Forelimb muscle (tissue), 1 donor: ENCODE measurements at places on chromosomes 16 and 17. TPM values are rescaled to one million over a fixed set of nuclear protein-coding genes. Genes with fewer than 3 reads are reported as not detected.

DNA sequence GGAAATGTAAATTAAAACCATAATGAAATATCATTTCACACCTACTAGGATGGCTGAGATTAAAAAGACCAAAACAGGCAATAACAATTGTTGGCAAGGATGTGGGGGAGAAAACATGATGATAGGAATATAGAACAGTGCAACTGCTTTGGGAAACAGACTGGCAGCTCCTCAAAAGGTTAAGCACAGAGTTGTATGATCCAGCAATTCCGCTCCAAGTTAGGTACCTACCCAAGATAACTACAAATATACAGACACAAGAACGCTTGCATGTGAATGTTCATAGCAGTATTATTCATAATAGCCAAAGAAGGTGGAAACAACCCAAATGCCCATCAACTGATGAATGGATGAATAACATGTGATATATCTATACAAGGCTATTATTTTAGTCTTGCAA is 35.0 kb upstream of the MAP3K14 start:
- no peak for DNase-seq

DNA sequence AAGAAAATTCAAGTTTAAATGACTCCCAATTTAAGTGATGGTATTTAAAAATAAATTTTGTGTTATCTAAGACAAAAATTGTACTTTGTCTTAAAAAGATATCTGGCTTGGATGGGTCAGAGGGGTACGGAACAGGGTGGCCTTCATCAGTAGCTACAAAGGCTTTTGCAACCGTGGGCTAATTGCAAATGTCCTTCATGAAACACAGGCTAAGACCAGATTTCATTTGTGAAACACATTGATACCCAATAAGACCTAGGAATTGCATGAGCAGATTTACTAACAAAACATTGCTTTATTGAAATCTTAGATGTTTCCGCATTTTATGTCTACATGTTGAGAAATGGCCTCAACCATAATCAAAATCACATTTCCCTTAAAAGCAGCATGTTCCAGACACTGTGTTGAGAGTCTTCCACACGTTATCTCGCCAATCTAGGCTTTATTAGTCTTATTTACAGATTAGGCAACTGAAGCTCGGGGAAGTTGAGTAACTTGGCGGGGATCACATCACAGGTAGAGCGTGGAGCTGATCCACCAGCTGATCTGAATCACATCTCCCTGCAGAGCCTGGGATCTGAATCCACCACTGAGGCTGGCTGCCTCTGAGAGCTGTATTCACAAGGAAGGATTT is 21.8 kb downstream of the FBXO39 start:
- DNase-seq, result no peak

GRCh38 chr16:85372627-85373372 is 240.3 kb upstream of the GSE1 start:
- no peak for DNase-seq

GRCh38 chr16:81646561-81646960 is 132.5 kb upstream of the PLCG2 start:
- no peak for DNase-seq

- no peak for DNase-seq
These were observed 928.7 kb upstream of the SOX9 start for GRCh38 chr17:71192039-71192555.

- DNase-seq, result no peak
These were observed 1.0 kb upstream of the SDK2 start for GRCh38 chr17:73645050-73645871.

DNA sequence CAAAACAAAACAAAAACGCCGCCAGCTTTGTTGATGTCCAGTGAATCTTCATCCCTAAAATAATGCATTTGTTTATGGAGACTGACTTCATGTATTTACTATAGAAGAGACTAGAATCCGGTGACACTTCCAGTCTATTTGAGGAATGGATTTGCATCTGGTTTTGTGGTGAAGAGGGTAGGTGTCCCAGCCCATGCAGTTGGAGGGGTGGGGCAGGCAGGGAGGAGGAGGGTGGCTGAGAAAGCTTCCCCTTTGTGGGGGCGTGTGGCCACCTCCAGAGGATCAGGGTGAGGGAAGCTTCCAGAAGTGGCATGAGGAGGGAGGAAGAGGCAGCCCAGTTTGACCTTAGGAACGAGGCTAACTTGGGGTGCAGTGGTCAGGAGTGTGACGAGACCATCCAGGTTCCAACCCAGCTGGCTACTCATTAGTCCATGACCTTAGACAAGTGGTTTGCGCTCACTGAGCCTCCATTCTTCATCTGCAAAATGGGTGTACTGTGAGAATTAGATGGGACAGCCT is 69.5 kb downstream of the CMIP start:
- no peak for DNase-seq

DNA sequence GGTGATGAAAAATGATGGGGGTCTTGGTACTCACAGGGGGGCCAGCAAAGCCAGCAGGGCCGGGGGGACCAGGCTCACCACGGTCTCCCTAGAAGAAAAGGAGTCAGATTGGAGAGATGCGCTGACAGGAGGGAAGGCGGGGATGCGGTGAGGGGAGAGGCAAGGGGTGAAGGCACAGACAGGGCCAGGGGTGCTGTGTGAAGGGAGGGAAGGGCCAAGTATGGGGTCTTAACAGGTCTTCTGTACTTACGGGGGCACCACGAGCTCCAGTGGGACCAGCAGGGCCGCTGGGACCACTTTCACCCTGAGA is 11.2 kb downstream of the COL1A1 start:
- DNase-seq, result no peak

FSCN2 gene
- 3.7 TPM for polyA plus RNA-seq

KRTAP1-1 gene
- polyA plus RNA-seq, result not detected

CACNA1G gene
- 6.6 TPM for polyA plus RNA-seq
